ENCODE measurements at places on chromosomes 11 and 22.

DNA sequence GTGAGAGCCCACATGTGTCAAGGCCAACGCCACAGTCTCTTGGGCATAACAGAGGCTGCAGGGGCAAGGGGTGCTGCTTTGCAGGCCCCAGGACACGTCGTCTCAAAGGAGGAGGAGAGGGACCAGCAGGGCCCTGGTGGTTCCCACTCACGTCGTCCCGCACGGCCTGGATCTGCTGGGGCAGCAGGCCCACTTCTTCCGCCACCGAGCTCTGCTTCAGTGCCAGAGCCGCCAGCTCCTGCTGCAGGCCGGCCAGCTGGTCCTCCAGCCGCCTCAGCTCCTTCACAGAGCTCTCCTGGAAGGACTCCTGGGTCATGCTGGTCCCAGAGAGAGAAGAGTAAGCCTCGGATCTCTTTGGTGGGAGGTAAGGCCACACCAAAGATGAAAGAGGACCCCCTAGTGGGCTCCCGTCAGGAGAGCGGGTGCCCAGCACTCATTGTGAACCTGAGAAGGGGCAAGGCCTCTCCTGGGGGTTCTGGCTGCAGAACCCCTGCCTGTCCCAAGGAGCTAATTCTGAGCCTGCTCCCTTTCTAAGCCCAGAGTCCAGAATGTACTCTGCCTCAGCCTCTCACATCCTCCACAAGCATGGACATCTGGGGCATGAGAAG, 15.6 kb downstream of the SUN2 start:
- no peaks in the 10 kb centered on the region for H3K4me1 ChIP-seq
- no peaks in the 10 kb centered on the region for H3K27me3 ChIP-seq
- no peak for DNase-seq
- H3K4me3 ChIP-seq = no peak overlapping the region
- H3K27ac ChIP-seq = no peak overlapping the region

- no peak for DNase-seq
- 0 out of 2 replicates have a peak overlapping the region, but pooled peaks have one; percentile 23 for H3K27ac ChIP-seq
- peaks cover 22% of the 10 kb centered on the region for H3K4me1 ChIP-seq
- no peak overlapping the region for H3K4me3 ChIP-seq
Observed at GRCh38 chr22:23266780-23267179, 86.5 kb downstream of the BCR start.

DNA sequence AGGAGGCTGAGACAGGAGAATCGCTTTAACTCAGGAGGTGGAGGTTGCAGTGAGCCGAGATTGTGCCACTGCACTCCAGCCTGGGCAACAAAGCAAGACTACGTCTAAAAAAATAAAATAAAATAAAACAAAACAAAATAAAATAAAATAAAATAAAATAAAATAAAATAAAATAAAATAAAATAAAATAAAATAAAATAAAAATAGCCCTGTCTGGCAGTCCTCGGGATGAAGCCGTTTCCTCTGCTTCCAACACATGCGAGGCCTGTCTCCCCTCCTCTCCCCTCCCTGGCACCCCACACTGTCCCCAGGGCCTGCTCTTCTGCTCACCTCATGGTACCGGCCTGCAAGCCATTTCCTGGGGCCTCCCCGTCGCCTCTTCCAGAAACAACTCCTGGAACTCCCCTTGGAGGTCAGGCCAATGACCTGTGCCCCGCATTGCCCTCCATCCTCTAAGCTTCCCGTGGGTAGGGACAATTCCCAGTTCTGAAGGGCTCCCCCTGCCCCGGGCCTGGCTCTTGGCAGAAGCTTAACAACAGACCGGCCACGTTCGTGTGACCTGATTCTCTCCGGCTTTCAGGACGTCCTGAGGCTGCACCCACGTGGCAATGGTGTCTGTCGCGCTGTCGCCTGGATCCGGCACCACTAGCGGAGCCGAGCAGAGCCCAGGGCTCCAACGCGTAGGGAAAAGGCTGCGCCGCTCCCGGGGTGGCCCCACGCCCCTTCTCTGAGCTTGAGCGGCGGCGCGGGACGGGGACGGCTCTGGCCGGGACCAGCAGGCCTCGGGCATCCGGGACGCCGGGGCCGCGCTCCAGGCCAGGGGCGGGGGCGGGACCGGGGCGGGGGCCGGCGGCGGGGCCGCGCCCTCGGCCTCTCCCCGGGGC, 456 bp upstream of the PARVB start:
- no peak overlapping the region for H3K27ac ChIP-seq
- no peak for DNase-seq
- H3K27me3 ChIP-seq = peaks cover 6% of the 10 kb centered on the region
- H3K4me3 ChIP-seq = peak overlapping the region; percentile 36
- peaks cover 4% of the 10 kb centered on the region for H3K4me1 ChIP-seq

- no peak overlapping the region for H3K4me3 ChIP-seq
- no peak for DNase-seq
- no peaks in the 10 kb centered on the region for H3K36me3 ChIP-seq
- peaks cover 15% of the 10 kb centered on the region for H3K4me1 ChIP-seq
Observed at GRCh38 chr11:93501856-93502255, 41.3 kb downstream of the SMCO4 start.

DNA sequence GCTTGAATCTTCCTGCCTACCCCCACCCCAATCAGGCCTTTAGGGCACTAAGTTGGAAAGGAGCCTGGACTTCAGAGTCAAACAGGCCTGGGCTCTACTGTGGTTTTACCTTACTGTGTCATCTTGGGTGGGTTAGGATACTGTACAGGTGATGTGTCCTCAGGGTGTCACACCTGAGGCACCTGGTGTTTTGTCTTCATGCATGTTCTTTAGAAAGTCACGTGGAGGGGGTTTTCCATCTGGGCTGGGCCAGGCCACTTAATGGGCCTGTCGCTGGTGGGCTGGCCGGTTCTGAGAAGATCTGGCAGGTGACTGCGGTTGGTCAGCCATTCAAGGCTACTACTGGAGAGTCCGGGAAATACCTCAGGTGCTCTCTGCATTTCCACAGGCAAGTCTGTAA, 92.6 kb downstream of the SWAP70 start:
- no peaks in the 10 kb centered on the region for H3K27me3 ChIP-seq
- no peak overlapping the region for H3K27ac ChIP-seq
- H3K36me3 ChIP-seq = no peaks in the 10 kb centered on the region
- no peak overlapping the region for H3K4me3 ChIP-seq
- DNase-seq = no peak

DNA sequence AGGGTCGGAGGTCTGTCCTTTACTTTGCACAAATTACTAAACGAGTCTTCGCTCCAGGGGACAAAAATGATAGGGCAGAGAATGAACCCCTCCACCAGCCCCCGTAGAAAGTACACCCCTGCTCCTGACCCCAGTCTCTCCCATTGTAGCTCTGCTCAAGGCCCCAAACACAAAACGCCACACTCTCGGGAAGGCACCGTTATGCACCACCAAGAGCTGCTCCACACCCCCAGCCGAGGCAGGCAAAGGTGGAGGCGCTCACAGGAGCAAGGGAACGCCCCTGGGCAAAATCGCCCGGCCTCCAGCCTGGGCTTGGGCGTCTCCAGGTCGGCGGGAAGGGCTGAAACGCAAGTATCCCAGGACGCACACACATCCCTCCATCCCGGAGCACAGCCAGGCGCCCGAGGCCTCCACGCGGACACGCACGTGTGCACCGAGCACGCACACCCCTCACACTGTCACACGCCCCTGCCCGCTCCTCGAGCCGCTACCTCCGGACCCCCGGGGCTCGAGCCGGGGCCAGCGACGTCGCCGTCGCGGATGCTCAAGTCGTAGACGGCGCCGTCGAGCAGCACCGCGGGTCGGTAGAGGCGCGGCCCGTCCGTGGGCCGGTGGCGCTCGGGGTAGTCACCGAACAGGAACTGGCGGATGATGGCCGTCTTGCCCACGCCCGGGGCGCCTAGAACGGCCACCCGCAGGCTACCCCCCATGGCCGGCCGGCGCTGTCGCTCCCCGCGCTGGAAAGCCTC, 786 bp downstream of the RASL10A start:
- DNase-seq = peak; percentile 65
- no peaks in the 10 kb centered on the region for H3K36me3 ChIP-seq
- peaks cover 29% of the 10 kb centered on the region for H3K27me3 ChIP-seq
- H3K27ac ChIP-seq = no peak overlapping the region
